ENCODE measurements at places on chromosomes 3 and 15.

GRCh38 chr15:90143166-90143655 is 40.9 kb upstream of the IDH2 start:
- H3K27ac ChIP-seq: no peak overlapping the region
- peaks cover 11% of the 10 kb centered on the region for H3K4me1 ChIP-seq
- no peaks in the 10 kb centered on the region for H3K36me3 ChIP-seq
- H3K27me3 ChIP-seq: no peaks in the 10 kb centered on the region

- H3K4me1 ChIP-seq: no peaks in the 10 kb centered on the region
- peaks cover 28% of the 10 kb centered on the region for H3K36me3 ChIP-seq
- no peak overlapping the region for H3K4me3 ChIP-seq
- H3K27me3 ChIP-seq: no peaks in the 10 kb centered on the region
- no peak overlapping the region for H3K27ac ChIP-seq
These were observed 24.1 kb downstream of the WDR48 start for GRCh38 chr3:39075910-39076309.

DNA sequence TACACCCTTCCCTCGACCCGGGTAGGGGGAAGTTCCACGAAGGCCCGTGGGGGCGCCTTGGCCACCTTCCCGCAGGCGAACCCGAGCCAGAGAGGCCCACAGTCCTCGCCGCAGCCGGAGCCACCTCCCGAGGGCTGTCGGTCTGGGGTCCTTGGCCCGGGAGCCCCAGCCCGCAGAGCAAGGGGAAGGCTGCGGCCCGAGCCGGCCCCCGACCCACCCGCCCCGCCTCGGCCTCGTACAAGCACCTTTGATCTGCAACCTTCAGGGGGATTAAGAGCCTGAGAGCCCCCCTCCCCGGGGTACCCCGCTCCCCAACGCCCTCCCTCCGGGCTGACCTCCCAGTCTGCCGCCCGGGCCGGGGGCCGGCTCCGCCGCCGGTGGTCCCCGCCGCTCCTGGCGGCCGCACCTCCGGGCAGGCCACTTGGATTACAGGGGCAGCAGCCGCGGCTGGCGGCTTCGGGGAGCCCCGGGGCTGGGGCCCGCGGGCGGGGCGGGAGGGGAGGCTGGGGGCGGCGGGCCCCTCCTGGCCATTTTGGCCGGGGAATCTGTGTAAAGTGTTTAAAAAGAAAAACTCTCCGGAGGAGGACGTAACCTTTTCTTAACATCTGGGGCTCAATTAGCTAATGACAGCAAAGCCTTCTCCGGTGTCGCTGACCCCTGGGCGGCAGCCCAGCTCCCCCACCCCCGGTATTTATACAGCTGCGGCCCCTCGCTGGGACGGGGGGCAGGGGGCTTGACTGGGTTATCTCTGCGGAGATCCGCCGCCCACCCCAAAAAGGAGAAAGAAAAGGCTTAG is 40.2 kb downstream of the EPHB3 start:
- peak; percentile 38 for DNase-seq
- H3K27ac ChIP-seq: no peak overlapping the region
- no peaks in the 10 kb centered on the region for H3K36me3 ChIP-seq
- peaks cover 30% of the 10 kb centered on the region for H3K4me1 ChIP-seq

DNA sequence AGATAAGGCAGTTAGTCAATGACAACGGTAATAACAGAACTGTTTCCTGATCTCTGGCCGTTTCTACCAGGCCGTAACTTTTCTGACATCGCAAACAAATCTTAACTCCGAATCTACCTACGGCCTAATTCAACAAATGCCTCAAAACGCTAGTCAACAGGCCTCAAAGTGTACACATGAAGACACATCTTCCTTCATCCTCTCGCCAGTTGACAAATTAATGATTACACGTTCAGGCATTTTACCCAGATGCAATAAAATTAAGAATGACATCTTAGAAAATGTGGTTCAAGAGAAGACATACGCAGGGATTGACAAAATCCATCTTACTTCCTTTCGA is 1.5 kb downstream of the SFMBT1 start:
- H3K27ac ChIP-seq: no peak overlapping the region
- H3K36me3 ChIP-seq: no peaks in the 10 kb centered on the region
- peaks cover 19% of the 10 kb centered on the region for H3K4me1 ChIP-seq
- H3K4me3 ChIP-seq: peak overlapping the region; percentile 74
- H3K27me3 ChIP-seq: no peaks in the 10 kb centered on the region
- no peak for DNase-seq

GRCh38 chr15:58856086-58856485 is 77.4 kb downstream of the SLTM start:
- H3K4me3 ChIP-seq: no peak overlapping the region
- H3K4me1 ChIP-seq: no peaks in the 10 kb centered on the region

GRCh38 chr15:31591908-31592307 is 265.3 kb downstream of the KLF13 start:
- no peak overlapping the region for H3K4me3 ChIP-seq
- H3K36me3 ChIP-seq: no peaks in the 10 kb centered on the region
- H3K4me1 ChIP-seq: no peaks in the 10 kb centered on the region
- H3K27me3 ChIP-seq: no peaks in the 10 kb centered on the region

- peaks cover 43% of the 10 kb centered on the region for H3K4me1 ChIP-seq
- no peaks in the 10 kb centered on the region for H3K36me3 ChIP-seq
- H3K4me3 ChIP-seq: no peak overlapping the region
- H3K27ac ChIP-seq: no peak overlapping the region
- H3K27me3 ChIP-seq: no peaks in the 10 kb centered on the region
- no peak for DNase-seq
These were observed 25.6 kb downstream of the LRRC2 start for GRCh38 chr3:46540550-46540949.

- peaks cover 4% of the 10 kb centered on the region for H3K4me1 ChIP-seq
- DNase-seq: no peak
- no peaks in the 10 kb centered on the region for H3K36me3 ChIP-seq
- no peak overlapping the region for H3K4me3 ChIP-seq
- H3K27me3 ChIP-seq: no peaks in the 10 kb centered on the region
These were observed 63.1 kb downstream of the TLE3 start for GRCh38 chr15:70034596-70034995.

- H3K4me1 ChIP-seq: peaks cover 5% of the 10 kb centered on the region
- no peaks in the 10 kb centered on the region for H3K36me3 ChIP-seq
- H3K27me3 ChIP-seq: no peaks in the 10 kb centered on the region
- DNase-seq: no peak
- no peak overlapping the region for H3K27ac ChIP-seq
These were observed 127.1 kb downstream of the KLF13 start for GRCh38 chr15:31453558-31454318.

- no peak overlapping the region for H3K27ac ChIP-seq
- no peaks in the 10 kb centered on the region for H3K36me3 ChIP-seq
- no peak for DNase-seq
- H3K4me1 ChIP-seq: no peaks in the 10 kb centered on the region
- no peaks in the 10 kb centered on the region for H3K27me3 ChIP-seq
These were observed 65.9 kb downstream of the ADAMTS9 start for GRCh38 chr3:64621726-64622395.

- H3K36me3 ChIP-seq: no peaks in the 10 kb centered on the region
- H3K27ac ChIP-seq: no peak overlapping the region
- no peaks in the 10 kb centered on the region for H3K27me3 ChIP-seq
These were observed 8.4 kb upstream of the PLA2G4D start for GRCh38 chr15:42102646-42103235.

Measured in common myeloid progenitor, CD34-positive (primary cell).